NCI-H2171 treated with DMSO at 0.1 percent for 48 hours (cell line): ENCODE measurements at places on chromosomes 12 and 14.

GRCh38 chr12:57584690-57585089 lies 6.3 kb upstream of the PIP4K2C start:
- DNase-seq, result no peak

DNA sequence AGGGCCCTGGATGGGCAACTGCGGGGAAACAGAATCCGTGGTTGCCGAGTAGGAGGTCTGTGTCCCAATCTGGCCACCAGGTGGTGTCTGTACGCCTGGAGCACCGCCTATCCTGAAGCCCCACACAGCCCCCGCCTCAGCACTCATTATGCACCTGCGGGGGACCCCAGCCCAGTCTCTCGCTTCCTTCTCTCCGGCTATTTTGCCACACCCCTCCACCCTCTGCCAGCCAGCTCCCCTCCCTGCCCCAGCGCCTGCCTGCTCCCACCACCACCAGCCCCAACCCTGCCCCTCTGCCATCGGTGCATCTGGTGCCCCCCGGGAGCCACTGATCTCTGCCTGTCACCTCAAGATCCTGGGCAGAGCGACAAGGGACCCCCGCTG lies 2.2 kb upstream of the NXPH4 start:
- peak; percentile 82 for DNase-seq

- peak; percentile 85 for DNase-seq
Measured at GRCh38 chr14:92832137-92832700, 38.1 kb downstream of the GOLGA5 start.

- DNase-seq, result peak; percentile 6
Measured at GRCh38 chr12:98578821-98579220, 14.7 kb upstream of the SLC25A3 start.

GRCh38 chr12:4451694-4452093 lies 6.1 kb upstream of the FGF6 start:
- no peak for DNase-seq

DNA sequence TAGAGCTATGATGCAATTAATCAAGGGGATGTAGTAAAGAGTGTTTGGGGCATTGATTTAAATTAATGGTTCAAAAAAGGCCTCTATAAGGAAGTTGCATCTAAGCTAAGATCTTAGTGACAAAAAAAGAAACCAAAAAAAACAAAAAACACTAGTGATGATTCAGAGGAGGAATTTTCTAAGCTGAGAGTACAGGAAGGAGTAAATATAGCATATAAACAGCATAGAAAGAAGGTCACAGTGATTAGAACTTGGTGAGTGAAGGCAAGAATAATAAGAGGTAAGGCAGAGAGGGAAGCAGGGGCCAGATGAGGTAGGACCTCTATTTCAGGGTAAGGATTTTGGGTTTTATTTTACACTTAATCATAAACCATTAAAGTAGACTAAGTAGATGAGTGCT lies 48.0 kb upstream of the PDZRN4 start:
- DNase-seq, result no peak

GRCh38 chr14:77707724-77708408 lies at the start of the genes ALKBH1 and SLIRP:
Gene ALKBH1 (minus strand): TSS chr14:77708023. CDS start chr14:77708004, 19 bp downstream.
Gene SLIRP (plus strand): TSS chr14:77708103. CDS start chr14:77708112, 9 bp downstream.
- peak; percentile 93 for DNase-seq

DNA sequence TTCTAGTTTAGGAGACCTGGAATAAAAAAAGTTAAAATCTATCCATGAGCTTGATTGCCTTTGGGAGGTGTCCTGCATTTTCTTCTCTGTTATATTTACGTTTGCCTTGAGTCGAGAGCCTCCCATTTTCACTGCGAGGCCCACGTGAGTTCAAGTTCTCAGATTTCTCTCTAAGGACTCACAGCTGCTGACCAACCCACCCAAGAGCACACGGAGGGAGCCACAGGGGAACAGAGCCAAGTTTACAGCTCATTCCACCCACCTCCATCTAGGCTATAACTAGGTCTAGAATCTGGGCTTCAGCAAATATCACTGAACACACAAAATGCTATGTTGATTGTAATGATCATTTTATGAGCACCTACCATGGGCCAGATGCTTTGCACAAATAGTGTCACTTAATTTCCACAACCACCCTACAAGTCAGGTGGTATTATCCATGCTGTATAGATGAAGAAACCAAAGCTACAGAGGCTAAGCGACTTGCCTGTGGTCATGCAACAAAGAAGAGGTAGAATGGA lies 16.7 kb downstream of the ALDH1L2 start:
- no peak for DNase-seq

DNA sequence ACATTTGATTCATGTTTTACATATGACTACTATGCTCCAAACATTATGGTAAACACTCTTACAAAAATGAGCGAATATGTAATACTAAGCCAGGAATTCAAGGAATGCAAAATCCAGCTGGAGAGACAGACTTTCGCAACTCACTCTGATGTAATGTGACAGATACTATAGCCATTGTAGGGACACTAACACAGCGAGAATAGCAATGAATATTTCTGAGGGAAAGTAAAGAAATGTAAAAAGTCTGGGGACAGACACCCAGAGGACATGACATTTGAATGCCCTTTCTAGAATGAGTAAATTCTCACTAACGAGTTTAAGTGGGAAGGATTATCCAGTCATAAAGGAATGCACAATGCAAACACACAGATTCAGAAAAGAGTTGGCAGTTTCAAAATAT lies 121.9 kb downstream of the PIK3C2G start:
- no peak for DNase-seq

DNA sequence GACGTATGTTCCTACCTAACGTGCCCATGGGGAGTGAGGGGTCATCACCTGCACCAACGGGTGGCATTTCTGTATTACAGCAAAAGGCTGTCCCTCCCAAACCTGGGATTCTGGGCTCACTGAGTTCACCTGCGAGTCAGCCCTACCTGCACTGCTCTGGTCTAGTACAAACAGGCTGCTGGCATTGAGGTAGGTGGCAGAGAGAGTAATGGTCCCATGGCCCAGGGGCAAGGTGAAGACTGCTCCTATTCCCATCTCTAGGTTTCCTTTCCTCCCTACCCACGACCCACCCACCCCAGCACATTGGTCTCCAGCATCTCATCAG lies 421 bp downstream of the SUOX start:
- no peak for DNase-seq

- DNase-seq, result no peak
Measured at GRCh38 chr14:61889914-61890351, 127.7 kb downstream of the SNAPC1 start.

GRCh38 chr12:114834621-114835020 lies 150.6 kb upstream of the TBX3 start:
- DNase-seq, result no peak

DNA sequence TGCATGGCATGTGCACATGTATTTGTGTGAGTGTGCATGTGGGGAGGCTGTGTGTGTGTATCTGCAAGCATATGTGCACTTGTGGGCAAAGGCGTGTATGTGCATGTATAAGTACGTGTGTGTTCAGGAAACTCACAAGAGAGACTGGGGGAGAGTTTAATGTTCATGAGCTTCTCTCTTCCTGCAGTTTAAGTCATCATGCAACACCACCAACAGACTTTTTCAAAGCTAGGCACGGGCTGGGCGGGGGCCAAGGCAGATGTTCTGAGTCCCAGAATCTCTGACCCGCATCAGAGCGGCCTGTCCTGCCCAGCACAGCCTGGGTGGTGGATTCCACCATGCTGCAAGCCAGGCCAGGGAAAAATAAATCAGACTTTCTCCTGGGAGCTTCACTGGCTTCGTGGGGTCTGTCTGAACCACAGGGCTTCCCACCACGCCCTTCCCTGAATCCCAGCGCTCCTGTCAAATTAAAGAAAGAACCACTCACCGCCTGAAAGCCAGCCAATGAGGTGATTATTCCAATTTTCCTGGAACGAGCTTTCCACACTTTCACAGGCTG lies 75.7 kb downstream of the PITPNM2 start:
- DNase-seq, result no peak

DNA sequence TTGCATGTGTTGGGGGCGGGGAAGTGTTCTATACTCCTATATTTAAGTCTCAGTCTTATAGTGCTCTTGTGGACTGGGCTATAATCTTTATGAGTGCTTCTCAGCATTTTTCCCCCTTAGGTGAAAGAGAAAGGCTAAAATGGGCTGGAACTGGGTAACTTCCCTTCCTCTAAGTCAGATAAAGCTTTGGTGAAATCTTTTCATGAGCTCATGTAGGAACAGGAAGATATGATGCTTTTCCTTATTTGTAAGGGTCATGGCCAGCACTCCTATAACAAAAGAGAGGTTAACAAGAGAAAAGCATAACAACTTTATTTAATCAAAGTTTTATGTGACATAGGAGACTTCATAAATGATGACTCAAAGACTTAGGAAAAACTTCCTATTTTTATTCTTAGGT lies 841.5 kb downstream of the SLC16A7 start:
- DNase-seq, result no peak

DNA sequence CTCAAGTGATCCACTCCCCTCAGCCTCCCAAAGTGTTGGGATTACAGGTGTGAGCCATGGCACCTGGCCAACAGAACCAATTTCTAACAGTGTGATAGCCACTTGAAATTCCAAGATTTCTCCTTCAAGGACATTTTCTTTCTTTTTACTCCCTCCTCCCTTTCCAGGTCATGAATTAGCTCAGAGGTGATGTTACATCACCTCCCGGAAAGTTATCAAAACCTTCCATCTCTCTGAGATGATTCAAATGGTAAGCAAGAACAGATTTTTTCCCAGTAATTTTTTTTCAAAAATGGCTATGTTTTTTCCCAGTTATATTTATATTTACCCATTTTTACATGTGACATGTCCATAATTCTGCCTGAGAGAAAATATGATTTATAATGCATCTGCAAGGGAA lies 15.6 kb upstream of the SMAGP start:
- no peak for DNase-seq

- DNase-seq, result no peak
Measured at GRCh38 chr14:69828354-69828753, 31.3 kb upstream of the SLC10A1 start.

GRCh38 chr12:60169904-60170303 lies 574.1 kb downstream of the SLC16A7 start:
- no peak for DNase-seq

DNA sequence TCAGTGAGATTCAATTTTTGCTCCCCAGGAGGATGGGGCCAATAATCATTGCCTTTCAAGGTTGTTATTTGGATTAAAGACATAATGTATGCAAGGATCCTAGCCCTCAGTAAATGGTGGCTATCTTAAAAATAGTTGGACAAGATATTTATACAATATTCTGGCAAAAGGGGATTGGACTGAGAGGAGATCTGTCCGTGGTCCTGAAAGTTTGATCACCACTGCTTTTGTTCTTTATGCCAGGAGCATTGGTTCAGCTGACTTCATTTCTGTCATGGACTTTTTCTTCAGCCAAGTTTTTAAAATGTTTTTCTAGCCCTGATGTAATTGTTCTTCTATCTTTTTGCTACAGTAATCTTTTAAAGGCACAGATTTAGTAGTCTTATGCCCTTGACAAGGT lies 70.2 kb upstream of the TCL1A start:
- DNase-seq, result no peak

DNA sequence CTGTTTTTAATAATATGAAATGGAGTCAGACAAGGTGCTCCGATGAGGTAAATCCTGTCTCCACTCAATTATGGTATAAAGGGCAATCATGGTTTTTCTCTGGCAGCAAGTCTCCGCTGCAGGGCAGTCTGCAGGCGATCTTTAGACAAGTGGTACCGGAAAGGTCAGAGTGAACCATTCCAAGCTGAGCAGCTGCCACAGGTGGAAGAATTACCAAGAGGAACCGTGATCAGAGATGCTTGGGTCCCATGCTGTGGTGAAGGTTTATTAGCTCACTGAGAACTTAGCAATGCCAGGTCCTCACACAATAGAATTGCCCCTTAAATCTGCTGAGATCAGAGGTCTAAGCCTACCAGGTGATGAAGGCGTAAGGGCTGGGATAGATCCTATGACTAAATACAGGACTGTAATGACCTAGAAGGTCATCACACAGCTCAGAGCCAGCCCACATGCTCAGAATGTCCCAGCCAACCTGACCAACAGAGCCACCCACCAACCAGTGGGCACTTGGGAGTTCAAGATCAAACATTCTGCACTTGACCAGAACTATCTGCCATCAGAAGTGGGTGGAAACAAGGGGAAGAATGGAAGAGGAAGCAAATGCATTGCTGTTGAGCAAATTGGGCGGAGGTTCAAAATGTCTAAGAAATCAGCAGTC lies 175.2 kb upstream of the BCL2L14 start:
- DNase-seq, result no peak

DNA sequence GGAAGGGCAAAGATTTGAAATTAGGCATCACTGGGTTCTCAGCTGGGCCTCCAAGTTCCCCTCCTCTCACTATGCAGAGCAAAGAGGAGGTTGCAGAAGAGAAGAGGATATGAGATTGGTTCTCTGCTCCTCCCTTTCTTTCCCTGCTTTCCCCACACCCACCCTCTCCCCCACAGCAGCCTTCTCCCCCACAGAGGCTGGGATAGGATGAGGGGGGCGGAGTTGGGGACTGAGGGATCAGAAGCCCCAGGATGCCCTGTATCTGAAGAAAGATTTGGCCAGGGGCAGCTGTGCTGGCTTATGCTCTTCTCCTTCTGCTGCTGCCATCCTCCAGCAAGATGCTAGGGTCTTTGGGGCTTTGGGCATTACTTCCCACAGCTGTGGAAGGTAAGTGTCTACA lies at the start of gene AMHR2:
Gene AMHR2, plus strand, starts transcription at position 259 of the 400 bp plus-strand sequence. Its CDS starts 80 bp downstream, at position 339.
- no peak for DNase-seq

GRCh38 chr12:64256166-64256800 lies 34.2 kb upstream of the KICS2 start:
- DNase-seq, result peak; percentile 59

DNA sequence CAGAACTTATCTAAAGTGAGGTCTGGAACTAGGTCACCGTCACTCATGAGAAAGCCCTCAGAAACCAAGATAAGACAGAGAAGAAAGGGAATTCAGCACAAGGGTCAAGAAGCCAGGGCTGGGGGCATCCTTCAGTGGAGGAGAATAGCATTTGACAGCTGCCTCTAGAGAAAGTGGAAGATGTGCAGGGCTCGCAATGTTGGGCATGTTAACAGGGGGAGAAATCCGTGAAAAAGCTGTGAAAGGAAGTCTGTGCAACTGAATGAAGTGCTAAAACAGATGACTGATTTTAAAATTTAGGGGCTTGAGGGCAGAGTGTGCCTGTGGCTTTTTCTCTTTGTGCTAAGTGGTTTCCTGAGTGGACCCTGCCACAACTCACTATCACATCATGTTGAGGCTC lies 97.7 kb upstream of the IFNG-AS1 start:
- DNase-seq, result no peak

GRCh38 chr14:36478782-36479181 lies 41.2 kb downstream of the NKX2-1 start:
- no peak for DNase-seq

DNA sequence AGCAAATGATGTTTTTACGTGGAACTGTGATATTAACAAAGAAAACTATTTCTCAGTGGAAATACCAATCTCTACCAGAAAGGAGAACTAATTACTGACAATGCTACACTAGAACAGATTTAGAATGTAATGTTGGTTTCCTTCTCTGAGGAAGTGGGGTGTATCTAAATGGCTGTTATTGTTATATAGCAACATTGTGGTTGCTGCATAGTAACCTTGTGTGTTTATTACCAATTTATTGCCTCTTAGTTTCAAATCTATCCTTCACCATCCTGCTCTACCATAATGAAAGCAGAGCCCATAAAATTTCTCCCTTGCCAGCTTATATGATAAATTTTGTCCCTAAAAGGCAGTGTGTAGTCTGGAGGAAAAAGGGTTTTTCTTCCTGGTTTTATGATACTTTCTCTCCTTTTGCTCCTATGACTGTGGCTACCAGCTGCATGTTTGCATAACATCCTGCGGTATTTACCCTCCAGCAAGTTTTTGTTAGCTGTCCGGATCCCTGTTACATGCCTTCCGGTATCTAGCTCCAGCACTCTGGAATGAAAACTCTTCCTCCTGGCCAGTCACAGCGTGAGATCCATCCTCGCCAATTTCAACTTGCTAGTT lies 5.7 kb upstream of the KLRK1 start:
- DNase-seq, result no peak

- no peak for DNase-seq
Measured at GRCh38 chr12:75870878-75871277, 160.7 kb downstream of the PHLDA1 start.

- DNase-seq, result no peak
Measured at GRCh38 chr14:54834081-54834480, 68.5 kb downstream of the GCH1 start.
